ENCODE measurements at places on chromosomes 5 and 9.

DNA sequence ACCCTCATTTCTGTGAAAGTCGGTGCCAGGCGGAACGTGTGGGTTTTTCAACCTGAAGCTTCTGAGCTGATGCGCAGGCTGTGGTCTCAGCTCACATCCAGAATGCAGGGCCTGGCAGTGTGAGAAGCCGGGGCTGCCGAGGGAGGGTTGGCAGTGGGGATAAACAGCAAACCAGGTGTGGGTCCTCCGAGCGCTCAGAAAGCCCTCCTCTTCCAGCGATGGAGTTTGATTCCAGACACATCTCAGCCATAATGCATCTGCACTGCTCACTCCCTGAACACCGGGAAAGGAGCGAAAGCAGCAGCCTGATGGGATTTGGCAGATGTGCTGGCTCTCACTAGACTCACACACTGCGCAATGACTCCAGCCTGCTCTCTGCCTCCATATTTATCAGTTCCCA, 280.1 kb downstream of the HSPA4 start:
- no peak for DNase-seq

- DNase-seq: no peak
These were observed 289.3 kb downstream of the FANCC start for GRCh38 chr9:95027914-95028852.

GRCh38 chr9:125867751-125868415, 120.7 kb downstream of the PBX3 start:
- DNase-seq: no peak

- DNase-seq: no peak
These were observed 57.5 kb upstream of the ICE1 start for GRCh38 chr5:5364932-5365331.

DNA sequence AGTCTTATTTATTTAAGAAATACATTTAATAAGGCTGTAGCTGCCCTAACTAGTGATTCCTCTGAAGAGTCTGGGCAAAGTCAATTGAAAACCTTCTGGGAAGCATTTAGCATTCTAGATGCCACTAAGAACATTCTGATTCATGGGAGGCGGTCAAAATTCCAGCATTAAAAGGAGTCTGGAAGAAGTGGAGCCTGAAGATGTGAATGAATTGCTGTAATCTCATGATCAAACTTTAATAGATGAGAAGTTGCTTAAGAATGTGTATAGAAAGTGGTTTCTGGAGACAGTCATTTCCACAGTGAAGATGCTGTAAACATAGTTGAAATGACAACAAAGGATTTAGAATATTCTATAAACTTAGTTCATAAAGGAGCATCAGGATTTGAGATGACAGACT, 61.4 kb downstream of the WDR41 start:
- DNase-seq: no peak

DNA sequence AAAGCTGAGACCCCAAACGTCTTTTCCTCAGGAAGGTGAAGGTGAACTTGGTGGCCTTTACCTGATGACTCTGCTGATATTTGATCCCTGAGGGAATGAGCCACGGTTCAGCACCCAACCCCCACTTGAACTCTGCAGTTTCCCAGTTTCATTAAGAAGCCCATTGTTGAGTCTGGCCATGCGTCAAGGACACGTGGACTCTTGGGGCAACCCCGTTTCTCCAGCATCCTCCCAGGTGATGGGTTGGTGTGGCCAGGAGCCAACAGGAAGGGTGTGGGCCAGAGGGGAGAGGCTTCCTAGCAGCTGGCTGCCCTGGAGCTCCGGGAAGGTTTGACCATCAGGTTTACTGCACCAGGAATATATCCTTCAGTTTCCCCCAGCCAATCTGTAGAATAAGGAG, 59.5 kb upstream of the GNE start:
- DNase-seq: no peak

DNA sequence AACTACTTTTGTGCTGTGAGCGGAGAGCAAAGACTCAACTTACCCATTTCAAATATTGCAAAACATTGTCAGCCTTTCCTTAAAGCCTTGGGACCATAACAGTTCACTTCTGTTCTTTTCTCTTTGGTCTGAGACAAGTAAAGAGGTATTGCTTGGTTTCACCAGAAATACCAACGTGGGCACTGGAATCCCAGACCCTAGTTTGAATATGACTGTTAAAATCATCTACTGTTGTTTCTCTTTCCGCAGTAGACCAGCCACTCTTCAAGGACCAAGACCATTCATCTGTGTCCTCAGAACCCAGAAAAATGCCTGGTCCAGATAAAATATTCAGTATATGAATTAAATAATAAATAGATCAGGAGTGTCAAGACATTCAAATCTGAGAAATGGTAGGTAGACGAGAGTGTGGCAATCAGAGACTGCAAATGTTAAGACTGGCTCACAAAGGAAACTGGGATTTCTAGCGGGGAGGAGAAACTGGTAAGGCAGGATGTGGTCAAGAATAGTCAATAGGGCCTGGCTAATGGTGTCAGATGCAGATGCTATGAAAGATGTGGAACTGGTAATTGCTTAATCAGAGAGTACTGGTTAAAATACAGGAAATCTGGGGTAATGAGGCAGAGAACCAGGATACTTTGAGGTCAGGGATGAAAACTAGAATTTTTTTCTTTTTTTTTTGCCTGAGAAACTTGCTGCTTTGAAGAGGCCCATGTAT, 82.1 kb upstream of the IL33 start:
- no peak for DNase-seq
